ENCODE measurements at places on chromosomes 2 and 18.

DNA sequence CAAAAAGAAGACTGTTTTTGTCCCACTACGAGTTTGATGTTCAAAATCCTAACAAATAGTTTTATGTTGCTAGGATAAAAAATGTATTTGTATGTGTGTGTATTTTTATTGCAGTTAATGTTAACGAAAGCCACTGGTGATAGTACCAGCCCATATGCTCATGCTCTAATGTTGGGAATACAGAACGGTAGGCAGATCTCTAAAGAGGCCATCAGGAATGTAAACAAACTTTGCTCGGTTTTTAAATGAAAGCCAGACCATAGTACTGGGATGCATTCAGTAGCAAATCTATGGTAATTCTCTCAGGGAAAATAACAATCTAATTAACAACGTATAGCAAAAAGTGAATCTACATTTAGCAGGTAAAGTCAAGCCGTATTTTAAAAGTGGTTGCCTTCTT, 208.1 kb downstream of the NEDD4L start:
- DNase-seq: no peak

GRCh38 chr2:229501051-229501794, 213.1 kb downstream of the DNER start:
- DNase-seq: no peak

GRCh38 chr2:173958198-173958846, 6.9 kb downstream of the SP3 start:
- no peak for DNase-seq

GRCh38 chr2:69535817-69536241, 98.6 kb upstream of the NFU1 start:
- no peak for DNase-seq

GRCh38 chr2:197863744-197864143, 59.4 kb downstream of the PLCL1 start:
- DNase-seq: no peak

- DNase-seq: no peak
These were observed 30.3 kb upstream of the CATIP start for GRCh38 chr2:218326315-218326714.

DNA sequence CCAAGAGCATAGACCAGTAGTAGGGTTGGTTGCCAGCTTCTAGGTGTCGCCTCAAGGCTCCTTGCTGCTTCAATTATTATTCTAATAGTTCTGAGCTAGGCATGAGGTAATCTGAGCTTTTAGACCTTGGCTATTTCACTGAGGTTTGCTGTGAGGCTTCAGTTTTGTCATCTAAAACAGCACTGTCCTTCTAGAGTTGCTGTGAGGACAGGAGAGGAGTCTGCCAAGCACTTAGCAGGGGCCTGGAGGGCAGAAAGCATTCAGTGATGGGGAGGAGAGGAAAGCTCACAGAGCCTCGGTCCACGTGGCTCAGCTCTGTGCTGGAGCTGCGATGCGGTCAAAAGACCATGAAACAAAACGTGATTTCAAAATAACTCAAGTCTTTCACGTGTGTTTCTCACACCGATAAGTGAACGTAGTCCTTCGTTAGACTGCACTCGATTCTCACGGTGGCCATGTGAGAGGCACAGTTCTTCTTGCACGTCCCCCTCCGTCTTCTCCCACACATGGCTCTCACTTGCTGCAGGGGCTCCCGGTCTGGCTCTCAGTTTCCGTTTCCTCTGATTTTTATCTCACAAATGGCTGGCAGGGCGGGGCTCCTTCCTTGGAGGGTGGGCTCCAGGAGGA, 113.7 kb downstream of the B3GNT2 start:
- no peak for DNase-seq

DNA sequence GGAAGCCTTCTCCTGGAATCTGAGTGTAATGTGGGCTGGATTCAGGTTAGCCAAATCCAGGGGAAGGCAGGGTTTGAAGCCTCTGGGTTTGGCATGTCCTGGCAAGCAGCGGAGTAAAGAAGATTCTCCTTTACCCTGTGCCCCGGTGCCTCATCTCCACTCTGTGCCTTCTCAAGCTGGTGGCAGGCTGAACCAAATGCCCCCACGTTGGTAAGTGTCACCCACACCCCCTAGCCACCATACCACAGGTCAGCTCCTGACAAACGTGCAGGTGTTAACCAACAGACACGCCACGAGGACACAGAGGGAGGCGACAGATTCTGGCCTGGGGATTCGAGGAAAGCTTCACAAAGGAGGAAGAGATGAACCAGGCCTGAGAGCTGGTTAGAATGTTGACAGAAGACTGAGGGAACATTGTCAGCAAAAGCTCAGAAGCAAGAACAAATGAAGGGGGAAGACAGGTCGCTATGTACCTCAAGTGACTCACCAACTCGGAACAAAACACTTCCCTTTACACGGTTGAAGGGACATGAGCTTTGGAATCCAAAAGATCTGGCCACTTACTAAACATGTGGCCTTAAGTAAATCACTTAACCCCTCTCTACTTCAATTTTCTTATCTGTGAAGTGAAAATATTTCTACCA, 85.2 kb upstream of the LCLAT1 start:
- DNase-seq: no peak

GRCh38 chr2:105321875-105322646, 7.5 kb downstream of the TGFBRAP1 start:
- no peak for DNase-seq

DNA sequence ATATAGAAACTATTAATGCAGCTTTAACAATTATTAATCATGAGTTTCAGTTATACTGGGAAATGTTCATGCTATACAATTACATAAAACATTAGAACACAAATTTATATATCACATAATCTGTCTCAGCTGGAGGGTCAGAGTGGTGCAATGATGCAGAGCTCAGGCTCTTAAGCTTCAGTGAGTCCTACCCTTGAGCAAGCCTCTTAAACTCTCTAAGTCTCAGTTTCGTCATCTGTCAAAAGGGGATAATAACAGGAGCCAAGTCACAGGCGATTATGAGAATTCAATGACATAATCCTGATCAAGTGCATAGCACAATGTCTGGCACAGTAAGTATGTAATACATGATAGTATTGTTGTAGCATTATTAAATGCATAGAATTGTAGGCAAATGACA, 46.0 kb downstream of the LAMA1 start:
- DNase-seq: no peak

DNA sequence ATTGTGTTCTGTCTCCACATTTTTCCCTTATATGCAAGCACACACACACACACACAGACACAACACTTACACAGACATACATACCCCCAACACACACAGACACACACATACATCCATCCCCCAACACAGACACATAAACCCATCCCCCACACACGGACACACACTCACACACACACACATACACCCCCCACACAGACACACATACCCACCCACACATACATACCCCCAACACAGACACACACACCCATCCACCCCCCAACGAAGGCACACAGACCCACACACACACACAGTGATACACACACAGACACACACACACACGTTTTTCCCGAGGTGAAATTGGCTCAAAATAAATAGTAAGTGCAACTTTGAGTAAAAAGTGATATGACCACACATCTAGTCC, 41.6 kb upstream of the CUL3 start:
- DNase-seq: no peak

DNA sequence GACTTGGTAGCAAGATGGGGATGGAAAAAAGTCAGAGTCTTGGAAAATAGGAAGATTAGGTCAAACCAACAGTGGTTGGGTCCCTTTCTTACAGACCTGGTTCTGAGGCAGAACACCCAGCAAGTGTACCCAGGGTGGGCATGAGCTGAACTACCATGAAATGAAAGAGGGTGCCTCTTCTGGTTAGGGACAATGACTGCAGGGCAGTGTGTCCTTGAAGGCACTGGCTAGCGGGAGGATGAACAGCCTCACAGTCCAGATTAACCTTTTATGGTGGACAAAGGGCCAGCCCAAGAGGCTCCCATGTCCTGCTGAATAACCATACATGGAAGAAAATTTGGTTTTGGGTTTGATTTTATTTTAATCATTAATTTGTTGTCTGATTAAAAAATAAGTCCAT, 61.8 kb upstream of the CCDC85A start:
- DNase-seq: no peak

DNA sequence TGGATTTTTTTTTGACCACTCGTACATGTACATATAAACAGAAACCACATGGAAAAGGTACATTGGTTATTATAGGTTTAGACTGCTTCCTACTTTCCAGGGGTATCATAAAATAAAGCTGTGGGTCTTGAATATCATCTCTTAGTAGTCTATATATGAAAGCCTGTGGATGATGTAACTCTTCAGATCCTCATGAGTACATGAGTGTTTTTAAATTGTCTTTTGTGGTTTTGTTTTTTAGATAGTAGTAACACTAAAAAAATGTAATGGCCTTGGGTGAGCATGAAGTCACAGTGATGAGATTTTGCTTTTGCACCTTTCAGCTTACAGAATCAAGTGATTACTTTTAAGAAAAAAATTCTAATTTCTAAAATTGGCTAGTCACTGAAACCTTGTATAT, 80.2 kb downstream of the RAB3GAP1 start:
- no peak for DNase-seq

DNA sequence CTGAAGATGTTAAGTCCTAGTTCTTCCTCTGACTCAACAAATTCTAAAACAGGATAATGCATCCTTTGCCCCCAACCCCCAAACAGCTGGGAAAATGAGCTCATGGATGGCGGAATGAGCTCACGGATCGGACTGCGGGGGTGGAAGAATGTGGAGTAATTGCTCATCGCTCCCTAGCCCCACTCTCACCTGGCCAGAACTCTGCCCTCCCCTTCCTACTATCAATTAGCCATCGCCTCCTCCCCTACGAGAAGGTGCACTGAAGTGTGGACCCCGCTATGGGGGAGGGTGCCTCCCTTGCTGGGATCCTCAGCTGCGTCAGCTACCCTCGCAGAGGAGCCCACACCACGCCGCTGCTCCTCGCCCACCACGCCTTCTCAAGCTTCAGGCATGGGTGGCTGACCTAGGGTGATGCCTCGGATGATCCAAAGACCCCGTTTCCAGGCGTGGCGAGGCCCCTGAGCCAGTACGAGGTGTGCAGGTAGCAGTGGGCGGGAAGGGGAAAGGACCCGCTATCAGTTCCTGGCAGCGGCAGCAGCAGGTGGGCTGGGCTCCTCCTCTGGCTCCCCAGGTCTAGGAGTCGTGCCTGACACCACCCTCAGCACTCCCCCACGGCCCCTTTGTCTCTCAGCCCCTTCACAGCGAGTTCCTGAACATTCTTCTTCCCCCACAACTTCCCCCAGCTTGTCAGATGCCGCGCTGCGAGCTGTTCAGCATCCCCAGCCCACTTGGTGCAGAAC, 82.1 kb upstream of the POMC start:
- no peak for DNase-seq

DNA sequence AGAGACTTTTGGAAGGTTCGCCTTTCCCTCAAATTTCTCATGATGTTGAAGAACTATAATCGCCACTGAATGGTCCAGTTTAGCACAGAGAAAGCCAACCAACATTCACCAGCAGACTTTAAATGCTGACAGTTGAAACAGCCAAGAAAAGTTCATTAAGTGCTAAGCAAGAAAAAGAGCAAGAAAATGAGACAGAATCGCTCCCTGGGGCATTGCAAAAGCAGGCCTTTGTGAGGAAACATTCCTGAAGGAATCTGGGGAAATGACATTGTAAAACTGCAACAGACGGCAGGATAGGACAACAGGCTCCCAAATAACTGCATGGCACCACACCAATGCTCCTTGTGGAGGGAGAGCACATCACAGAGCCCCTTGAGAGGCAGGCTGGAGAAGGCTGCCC, 269.3 kb upstream of the ID2 start:
- DNase-seq: no peak

DNA sequence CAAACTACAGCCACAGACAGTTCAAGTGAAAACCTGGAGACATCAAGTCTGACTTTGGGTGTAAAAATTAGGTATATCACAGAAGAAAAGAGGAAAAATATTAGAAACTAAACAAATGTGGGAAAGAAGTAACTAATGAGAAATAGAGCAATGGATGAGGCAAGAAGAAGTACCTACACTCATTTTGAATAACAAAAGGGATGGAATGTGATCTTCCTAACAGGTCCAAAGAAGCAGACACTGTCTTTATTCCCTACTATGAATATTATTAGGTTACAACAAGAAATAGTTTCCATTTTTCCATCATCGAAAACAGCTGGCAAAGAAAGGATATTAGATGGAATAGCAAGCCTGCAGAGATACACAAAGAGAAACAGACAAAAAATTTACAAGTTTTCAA, 486.3 kb upstream of the FSHR start:
- DNase-seq: no peak

DNA sequence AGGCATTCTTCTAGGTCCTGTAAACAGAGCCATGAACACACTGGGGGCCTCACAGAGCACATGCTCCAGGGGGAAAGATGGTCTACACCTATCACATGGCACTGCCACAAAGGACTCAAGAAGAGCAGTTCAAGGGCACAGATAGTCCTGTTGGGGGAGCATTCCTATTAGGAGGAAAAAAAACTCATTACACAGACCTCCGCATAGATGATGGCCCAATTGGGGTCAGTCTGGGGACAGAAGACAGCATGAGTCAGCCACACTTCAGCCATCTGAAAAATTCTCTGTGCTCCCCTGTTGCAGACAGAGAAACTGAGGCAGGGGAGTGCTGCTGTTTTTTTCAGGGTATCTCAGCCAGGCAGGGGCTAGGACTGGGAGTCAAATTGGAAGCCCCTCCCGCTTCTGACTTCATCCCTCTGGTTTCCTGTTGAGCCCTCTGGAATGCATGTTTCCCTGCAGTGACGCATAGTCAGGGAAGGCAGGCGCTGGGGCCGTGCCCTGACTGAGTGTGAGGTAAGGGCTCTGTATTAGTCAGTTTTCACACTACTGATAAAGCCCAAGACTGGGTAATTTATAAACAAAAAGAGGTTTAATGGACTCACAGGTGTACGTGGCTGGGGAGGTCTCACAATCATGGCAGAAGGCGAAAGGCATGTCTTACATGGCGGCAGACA, 67.9 kb downstream of the RHOB start:
- no peak for DNase-seq

- peak; percentile 64 for DNase-seq
These were observed 68.9 kb downstream of the ZNF521 start for GRCh38 chr18:25282896-25283703.

DNA sequence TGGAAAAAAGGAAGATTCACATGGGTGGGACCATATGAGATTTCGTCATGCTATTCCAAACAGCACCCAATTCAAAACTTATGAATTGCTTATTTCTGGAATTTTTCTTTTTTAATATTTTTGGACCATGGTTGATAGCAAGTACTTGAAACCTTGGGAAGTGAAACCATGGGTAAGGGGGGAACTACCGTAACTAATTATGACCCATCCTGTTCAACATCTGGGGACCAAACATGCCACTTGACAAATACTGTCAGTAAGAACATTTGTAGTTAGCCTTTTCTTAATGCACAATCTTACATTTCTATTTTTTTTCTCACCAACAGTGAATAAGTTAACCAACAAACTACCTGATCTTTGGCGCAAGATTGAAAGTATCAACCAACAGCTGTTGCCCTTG, 105.7 kb upstream of the TTC39C start:
- no peak for DNase-seq

- no peak for DNase-seq
These were observed 9.0 kb upstream of the WNT10A start for GRCh38 chr2:218871345-218872302.

GRCh38 chr2:1253629-1254028, 159.6 kb upstream of the TPO start:
- DNase-seq: no peak

Data from NCI-H187 treated with DMSO at 0.1 percent for 48 hours (cell line).